ENCODE measurements at places on chromosomes 3 and 15.

DNA sequence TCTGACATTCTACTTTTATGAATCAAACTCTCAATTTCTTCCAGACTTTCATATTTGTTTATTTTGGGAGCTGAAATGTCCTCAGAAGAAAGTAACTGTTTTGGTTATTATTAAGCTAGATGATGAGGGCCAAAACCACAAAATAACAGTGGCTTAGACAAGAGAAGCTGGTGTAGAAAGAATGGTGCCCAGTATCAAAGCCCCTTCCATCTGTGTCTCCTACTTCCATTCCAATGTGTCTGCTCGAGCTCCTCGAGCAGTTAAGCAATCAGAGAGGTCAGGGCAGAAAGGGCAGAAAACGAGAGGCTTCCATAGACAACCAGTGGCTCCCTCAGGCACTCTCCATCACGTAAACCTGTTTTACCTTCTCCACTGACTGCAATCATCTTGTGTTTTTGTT, 59.7 kb upstream of the MAGI1 start:
- no peak for DNase-seq

DNA sequence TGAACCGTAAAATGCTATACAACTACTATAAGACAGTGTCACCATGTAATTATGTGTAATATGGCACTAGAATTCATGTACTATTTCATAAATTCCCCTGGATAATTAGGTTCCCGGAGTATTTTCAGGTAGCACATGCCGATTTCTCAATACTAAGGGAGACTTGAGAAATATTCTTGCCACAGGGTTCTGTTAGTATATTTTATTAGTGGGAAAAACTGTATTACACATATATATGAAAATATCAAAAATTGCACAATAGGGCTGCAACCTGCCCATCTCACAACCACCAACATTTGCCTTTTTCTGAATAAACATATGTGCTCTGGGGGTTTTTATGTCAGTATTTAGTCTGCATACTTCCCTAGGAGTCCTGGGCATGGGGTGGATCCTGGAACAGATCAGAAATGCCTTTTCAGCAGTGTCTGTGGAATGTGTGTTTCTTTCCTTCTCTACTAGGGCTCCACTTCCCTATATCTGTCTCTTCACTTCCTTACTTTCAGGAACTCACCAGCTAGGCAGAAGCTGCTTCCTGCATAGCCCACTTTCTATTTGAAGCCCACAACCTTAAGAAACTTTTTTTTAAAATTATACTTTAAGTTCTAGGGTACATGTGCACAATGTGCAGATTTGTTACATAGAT, 87.5 kb downstream of the RPL39L start:
- DNase-seq: no peak

- DNase-seq: no peak
Observed at GRCh38 chr3:62803276-62803675, 71.9 kb downstream of the CADPS start.

DNA sequence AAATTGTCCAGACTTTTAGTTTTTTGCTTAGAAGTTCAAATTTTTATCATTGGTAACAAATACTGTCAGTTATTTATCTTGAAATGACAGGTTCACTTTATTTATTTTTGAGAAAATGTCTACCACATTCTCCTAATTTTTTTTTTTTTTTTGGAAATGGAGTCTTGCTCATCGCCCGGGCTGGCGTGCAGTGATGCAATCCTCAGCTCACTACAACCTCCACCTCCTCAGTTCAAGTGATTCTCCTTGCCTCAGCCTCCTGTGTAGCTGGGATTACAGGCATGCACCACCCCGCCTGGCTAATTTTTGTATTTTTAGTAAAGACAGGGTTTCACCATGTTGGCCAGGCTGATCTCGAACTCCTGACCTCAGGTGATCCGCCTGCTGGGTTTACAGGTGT, 16.1 kb upstream of the EBLN2 start:
- DNase-seq: no peak

DNA sequence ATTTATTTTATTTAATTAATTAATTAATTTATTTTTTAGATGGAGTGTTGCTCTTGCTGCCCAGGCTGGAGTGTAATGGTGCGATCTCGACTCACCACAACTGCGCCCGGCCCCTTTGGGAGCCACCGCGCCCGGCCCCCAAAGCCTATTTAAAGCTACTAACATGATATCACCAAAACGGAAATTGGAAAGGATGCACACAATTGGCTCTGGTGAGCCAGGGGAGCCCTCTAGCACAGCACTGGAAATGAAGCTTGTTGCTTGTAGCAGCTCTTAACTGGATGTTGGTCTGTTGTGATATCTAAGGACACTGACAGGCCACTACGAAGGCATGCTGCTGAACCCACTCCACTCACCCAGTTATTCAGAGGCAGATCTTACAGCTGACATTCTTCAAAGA, 104.5 kb downstream of the IGF2BP2 start:
- no peak for DNase-seq

DNA sequence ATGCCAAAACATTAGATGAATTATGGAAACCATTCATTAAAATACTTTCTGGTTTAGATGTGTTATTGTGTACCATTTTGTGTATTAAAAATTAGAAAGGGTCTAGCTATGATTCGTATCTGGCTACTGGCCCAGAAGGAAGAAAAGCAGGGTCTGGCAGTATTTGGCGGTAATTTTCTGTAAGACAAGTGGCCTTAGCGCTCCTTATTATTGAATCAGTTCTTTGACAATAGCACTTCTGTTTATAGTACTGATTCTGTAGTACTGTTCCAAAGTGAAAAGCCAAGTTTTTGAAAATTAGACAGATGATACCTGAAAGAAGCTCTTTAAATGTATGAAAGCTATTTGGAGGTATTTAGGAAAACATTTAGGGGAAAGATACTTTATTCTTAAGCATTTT, 10.2 kb downstream of the GLCE start:
- peak; percentile 9 for DNase-seq

GRCh38 chr15:41870689-41871081, 23.2 kb downstream of the SPTBN5 start:
- DNase-seq: no peak

DNA sequence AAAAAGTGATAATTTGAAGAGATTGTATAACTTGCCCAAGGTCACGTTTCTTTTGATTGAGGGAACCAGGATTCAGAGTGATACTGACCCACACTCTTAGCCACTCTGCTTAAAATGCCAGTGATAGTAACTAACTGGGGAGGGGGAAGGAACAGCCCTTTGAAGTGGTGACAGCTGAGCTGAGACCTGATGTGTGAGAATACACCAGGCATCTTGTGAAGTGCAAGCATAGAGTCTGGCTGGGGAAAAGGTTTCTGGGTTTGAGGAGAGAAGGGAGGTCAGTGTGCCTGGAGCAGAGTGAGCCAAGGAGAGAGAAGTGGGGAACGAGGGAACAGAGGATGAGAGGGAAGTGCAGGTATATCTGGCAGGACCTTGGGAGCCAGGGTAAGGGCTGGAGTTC, 35.4 kb upstream of the SCAANT1 start:
- DNase-seq: no peak

- no peak for DNase-seq
Observed at GRCh38 chr15:60733196-60733595, 254.3 kb upstream of the ICE2 start.

DNA sequence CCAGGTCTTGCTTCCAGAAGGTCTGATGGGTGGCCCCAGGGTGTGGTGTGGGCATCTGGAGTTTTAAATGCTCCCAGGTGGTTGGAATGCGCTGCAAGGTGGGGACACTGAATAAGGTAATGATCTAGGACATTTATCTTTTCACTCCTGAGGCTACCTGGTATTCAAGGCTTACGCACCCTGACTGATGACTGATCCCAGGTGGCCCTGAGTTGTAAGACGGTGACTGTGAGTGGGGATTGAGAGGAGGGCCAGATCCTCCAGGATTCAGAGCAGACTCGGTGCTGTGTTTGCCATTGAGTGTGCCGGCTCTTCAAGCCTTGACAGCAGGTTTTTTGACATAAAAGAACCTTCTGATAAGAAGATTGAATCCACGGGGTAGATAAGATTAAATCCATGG, 40.3 kb downstream of the SLC6A20 start:
- no peak for DNase-seq

DNA sequence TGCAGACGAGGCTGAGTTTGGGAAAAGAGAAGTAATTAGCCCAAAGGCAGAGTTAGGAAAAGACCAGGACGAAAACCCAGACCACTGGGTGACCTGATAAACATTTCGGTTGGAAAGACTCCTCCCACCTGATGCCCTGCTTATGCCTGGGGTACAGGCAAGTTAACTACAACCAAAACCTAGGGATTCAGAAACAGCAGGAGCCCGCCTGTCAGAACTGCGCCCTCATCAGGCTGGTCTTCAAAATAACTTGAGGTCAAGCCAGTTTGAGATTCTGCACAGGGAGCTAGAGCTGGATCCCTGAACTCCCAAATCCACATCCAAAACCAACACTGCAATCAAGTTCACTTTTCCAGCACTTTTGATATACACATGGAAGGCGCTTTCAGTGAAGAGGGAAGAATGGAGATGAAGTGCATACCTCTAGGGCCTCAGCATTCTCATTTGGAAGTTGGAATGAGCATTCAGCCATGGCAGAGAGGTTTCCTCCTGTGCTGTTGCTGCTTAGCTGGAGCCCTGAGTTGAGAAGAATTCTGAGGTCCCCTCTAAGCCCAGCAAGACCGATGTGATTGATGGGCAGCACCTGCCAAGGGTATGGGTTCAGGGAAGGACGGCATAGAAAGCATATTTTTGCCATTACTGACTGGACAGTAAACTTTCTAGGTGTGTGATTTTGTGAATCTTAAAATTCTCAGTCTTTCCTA, 11.6 kb downstream of the TSEN2 start:
- no peak for DNase-seq

DNA sequence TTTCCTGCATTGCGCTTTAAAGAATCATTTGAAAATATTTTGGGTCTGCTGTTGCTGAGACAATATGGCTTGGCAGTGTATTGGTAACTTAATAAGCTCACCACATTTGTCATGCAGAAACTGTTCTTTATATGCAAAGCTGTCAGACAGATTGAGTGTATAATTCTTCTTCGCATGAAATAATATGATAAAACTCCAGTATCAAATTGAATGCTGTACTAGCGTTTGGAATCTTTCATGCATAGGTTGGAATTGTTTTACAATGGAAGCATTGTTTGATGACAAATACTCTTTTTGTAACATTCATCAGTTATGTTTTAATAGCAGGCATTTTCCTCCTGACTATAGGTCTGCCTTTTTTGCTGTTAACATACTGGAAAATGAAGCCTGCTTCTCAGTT, 53.8 kb downstream of the RBMS3 start:
- DNase-seq: peak; percentile 53

DNA sequence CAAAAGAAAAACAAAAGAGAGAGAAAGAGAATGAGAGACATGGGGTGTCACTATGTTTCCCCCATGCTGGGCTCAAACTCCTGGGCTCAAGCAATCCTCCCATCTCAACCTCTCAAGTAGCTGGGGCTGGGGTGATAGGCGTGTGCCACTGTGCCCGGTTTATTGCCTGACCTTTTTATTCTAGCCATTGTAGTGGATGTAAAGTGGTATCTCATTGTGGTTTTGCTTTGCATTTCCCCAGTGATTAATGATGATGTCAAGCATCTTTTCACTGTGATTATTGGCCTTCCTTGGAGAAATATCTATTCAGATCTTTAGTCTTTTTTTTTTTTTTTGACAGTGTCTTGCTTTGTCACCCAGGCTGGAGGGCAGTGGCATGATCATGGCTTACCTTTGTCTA, 37.7 kb upstream of the GK5 start:
- no peak for DNase-seq

GRCh38 chr3:19347671-19348070, 199.4 kb downstream of the KCNH8 start:
- DNase-seq: no peak

- DNase-seq: no peak
Observed at GRCh38 chr3:45486136-45486535, 97.8 kb downstream of the LARS2 start.

DNA sequence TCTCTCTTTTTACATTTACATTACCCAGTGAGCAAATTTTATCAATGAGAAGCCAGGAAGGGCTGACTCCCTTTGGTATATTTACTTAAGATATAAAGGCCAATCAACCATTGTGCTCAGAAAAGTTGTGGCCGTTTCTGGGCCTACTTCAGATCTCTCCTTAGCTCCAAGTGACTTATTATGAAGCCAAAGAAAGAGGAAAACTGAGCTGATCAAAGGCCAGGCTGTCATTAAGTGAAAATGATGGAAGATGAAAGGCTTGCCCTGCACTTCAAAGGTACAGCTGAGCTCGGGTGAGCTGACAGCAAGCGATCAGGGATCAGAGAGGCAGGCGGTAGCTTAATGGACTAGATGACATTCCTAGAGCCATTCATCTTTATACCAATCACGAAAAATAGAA, 24.8 kb downstream of the VGLL4 start:
- DNase-seq: peak; percentile 71

All from eye (tissue), 1 donor.